ENCODE measurements at places on chromosomes 1 and 21. TPM values are rescaled to one million over a fixed set of nuclear protein-coding genes. Genes with fewer than 3 reads are reported as not detected.
A peak's percentile ranks its signal among the peaks of the same experiment; 100 is the strongest.

DNA sequence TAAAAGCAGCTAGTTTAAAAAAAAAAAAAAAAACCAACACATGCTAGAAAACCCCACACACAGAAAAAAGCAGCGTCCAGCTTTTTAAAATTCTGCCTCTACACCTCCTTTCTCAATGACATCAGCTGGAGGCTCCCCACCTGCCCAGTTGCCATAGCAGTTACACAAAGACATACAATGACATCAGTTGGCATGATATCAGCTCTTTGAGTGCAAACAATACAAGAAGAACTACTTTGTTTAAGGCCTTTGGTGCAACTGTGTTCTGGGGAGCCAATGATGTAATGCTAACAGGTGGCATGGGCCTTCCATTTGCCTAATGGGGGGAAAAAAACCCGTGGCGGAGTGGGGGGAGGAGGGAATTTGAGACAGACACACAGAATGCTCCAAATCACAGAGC lies 32.9 kb downstream of the DUSP10 start:
- no peak for DNase-seq

DNA sequence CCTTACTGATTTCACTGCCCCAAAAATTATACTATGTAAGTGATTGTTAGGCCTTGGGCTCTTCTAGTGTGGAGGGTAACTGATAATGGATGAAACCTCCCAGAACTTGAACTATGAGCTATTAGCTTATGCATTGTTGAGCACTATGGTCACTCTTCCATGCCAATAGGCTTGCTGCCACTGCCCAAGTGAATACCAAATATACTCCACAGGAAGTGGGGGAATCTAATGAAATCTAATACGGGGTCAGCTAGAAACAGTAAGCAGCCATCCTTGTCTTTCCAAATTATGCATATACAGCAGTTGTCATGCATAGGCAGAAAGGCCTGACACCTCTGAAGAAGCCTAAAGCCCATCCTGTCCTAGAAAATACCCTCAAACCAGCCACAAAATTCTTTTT lies 198.7 kb upstream of the PTBP2 start:
- DNase-seq, result no peak

- DNase-seq, result peak; percentile 54
Measured at GRCh38 chr1:13960375-13960987, 260.5 kb downstream of the PRDM2 start.

- no peak for DNase-seq
Measured at GRCh38 chr1:182616130-182617013, 12.2 kb upstream of the RGS16 start.

DNA sequence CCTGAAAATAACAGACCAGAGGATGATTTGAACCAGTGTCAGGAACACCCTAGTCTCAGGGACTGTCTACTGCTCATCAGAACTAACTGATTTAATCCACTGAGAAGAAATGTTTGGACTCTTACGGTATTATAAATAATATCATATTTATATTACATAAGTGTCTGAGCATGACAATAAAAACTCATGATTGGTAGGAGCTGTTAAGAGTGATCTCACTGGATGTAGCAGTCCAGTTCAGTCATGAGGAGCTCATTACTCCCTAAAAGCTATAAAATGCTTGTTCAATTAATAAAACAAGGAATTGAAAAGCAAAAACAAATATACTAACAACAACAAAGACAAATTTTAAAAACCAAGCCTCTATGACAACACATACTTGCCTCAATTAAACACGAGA lies 68.8 kb upstream of the BCL9 start:
- no peak for DNase-seq

DNA sequence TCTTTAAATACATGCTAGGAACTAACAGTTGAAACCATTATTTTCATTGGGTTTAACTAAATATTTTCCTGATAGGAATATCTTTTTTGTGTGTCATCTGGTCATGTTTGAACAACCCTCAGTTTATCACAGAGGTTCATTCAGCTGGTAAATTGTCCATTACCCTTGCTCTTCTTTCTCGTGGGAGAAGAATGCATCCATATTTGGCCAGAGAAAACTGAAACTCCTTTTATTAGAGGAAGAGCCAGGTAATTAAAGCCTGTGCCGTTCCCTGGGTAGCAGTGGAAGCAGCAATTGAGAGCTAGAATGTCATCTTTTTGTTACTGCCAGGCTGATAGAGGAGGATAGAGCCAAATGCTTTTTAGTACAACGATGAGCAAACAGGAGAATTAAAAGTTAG lies 587.2 kb upstream of the ZRANB2 start:
- DNase-seq, result no peak

WNT3A gene
- 0.09 TPM for total RNA-seq

LCE2B gene
- not detected for total RNA-seq

COL24A1 gene
- not detected for total RNA-seq

IFI16 gene
- total RNA-seq, result not detected

KRTAP21-3 gene
- total RNA-seq, result not detected

RCOR3 gene
- total RNA-seq, result 42.3 TPM

LINGO4 gene
- total RNA-seq, result not detected

PLK3 gene
- total RNA-seq, result 5.2 TPM
